BJ (cell line): ENCODE measurements at places on chromosomes 5 and 9.

DNA sequence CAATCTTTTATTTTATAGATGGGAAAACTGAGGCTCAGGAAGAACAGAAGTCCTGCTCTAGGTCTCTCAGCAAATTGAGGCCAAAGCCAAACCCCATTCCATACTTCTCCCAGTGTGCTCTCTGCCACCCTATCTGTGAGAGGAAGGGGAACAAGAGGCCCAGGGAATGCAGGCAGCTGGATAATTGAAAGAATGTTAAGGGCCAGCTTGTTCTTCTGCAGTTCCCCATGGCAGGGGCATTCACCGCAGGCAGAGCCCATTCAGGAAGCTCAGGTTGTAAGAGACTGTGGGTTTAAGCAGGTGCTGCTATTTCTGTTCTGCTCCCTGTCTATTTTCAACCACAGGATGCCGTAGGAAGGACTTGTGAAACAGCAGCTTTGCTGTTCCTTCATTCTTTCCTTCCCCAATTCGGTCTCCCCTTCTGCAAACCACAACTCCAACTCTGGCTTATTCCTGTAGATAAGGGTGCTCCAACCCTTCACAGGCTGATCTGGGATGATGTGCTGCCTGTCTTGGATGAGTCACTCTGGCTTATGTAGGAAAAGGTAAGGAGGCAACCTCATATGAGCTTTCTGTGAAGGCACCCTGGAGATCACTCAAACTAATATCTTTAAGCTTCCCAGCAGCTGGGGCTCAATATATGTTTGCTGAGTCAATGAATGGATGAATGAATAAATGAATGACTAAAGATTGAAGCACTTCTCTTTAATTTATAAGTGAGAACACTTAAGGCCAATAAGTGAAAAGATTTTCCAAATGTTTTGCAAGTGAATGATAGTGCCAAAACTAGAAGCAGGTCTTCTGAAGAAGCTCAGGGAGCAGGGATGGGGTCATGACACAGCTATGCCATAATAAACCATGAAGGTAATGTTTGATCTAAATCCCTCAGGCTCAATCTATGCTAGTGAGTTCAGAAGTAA lies 377.6 kb downstream of the BRINP1 start:
- no peak for DNase-seq

DNA sequence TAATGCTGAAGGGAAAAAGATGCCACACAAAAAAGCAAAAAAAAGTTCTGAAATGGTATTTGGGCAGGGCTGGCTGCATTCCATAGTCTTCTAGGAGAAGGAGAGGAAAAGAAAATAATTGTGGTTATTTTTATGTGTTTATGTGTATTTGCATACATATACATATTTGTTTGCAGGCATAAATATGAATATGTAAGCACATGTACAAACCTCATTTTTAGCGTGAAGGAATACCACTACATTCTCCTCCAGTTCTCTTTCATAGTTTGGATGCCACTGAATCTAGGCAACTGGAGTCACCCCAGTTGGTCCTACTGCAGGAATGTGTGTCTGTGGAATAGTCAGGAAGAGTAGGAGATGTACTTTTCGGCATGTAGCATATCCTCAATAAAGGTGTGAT lies 181.1 kb downstream of the YTHDC2 start:
- no peak for DNase-seq

- DNase-seq = no peak
Measured at GRCh38 chr9:124941679-124942561, 1.0 kb upstream of the GOLGA1 start.

GRCh38 chr5:28281351-28281750 lies 1243.0 kb upstream of the CDH9 start:
- no peak for DNase-seq

DNA sequence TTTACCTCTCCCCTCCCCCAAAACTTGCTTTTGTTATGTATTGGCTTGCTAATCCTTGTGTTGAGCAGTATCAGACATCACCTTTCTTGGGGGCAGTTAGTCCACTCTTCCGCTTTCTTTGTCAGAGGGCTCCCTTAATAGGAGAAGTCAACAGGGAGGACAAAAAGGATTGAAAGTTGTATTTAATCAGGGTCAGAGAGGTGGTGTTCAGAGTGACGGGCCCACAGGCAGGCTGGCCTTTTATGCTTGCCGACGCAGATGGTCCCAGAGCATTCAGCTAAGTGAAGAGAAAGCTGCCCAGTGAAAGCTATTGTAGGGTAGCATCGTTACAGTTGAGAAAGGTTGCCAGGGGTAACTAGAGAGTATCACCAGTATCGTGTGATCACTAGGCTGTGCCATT lies 131.1 kb downstream of the ZCCHC7 start:
- no peak for DNase-seq

- no peak for DNase-seq
Measured at GRCh38 chr9:114431003-114431402, 43.2 kb upstream of the AKNA start.

DNA sequence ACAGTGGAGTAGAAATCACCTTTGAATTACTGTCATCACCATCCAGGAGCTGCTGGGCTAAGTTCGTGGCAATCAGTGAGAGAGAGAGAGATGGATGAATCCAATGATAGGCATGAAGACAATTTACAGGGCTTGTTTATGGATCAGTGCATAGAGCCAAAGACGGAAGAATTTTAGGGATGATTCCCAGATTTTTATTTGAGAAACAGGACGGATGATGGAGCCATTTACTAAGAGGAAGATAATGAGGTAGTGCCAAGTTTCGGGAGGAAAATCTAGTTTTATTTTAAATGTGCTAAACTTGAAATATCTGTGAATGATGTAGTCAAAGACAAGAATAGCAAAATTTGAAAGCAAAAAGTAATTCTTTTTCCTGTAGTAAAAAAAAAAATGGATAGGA lies 394.2 kb upstream of the PAPPA start:
- no peak for DNase-seq

DNA sequence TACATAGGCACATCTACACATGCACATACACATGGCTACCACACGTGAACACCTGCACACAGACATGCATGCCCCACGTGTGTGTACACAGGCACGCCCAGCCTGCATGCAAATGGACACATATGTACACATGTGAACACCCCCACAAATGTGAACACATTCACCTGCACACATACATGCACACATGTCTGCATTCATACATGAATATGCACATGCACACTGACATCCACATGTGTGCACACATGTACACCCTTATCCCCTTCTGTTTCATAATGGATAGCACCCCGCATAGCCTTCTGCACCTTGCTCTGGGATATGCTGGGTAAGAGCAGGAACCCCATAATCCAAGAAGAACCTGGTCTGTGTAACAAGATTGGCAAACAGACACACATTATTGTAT lies 66.2 kb downstream of the WNK2 start:
- no peak for DNase-seq

GRCh38 chr5:178791976-178792375 lies 61.5 kb upstream of the ZNF354A start:
- DNase-seq = no peak

GRCh38 chr5:156149213-156149612 lies 177.8 kb upstream of the SGCD start:
- no peak for DNase-seq

GRCh38 chr9:110650991-110651411 lies 17.6 kb upstream of the MUSK start:
- peak; percentile 99 for DNase-seq

GRCh38 chr9:121365564-121365963 lies 4.5 kb downstream of the STOM start:
- no peak for DNase-seq

GRCh38 chr5:109929911-109930310 lies 240.2 kb downstream of the MAN2A1 start:
- no peak for DNase-seq

GRCh38 chr9:89009546-89009840 lies 18.2 kb downstream of the S1PR3 start:
- DNase-seq = no peak

GRCh38 chr5:30997681-30998080 lies 195.8 kb upstream of the CDH6 start:
- no peak for DNase-seq

GRCh38 chr5:72467461-72467860 lies 39.7 kb downstream of the ZNF366 start:
- DNase-seq = no peak

GRCh38 chr9:137070201-137070905 lies at the start of gene SAPCD2:
Gene SAPCD2, minus strand, starts transcription at chr9:137070557. Its CDS starts 97 bp downstream, at chr9:137070460.
- DNase-seq = no peak

DNA sequence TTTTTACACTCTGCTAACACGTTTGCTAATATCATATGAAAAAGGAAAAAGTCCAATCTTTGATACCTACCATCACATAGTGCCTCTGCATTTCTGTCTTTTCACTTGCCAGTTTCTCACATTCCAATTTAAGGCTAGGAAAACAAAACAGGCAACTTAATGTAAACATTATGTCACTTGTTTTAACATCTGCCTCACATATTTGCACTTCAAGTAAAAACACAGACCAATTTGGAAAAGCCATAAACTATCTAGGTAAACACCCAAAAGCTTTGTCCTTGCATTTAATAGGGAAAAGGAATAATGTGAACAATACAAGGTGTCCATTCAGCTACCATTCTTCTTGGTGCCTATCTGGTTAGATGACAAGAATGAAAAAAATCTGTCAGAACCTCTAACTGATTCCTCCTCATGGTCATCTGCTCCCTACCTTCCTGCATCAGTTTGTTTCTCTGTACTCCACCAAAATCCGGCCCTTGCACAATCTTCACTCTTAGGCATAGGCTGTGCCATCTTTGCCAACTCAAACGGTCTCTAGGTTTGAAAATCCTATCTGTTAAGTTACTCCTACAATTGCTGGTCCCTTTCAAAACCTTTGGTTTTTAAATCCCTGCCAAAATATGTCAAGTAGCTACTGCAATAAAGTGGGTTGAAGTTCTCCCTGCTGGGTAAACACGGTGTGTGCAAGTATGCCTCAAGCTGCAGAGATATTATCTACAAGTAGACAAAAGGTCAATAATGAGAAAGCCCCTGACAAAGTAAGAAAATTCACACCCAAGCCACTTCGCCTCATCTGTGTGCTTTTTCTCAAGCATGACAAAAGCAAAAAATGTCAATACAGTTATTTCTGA lies 3.4 kb downstream of the TLE1 start:
- no peak for DNase-seq

- no peak for DNase-seq
Measured at GRCh38 chr9:109981091-109981490, 201.1 kb downstream of the PALM2AKAP2 start.

DNA sequence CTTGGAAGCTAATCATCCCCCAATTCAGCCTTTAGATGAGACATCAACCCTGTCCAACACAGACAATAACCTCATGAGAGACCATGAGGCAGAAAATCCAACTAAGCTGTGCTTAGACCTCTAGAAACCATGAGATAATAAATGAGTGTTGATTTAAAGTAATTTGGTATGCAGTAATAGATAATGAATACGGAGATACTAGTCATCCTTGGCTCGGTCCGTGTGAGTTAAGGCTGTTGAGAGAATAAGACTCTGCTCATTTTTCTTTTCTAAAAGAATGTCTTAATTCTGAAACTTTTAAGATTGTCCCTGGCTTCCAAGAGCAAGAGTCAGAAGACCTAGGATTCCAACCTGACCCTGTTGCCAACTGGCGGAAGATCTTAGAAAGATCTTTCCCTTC lies 6.1 kb downstream of the TNC start:
- DNase-seq = no peak

- DNase-seq = no peak
Measured at GRCh38 chr5:96433066-96433447, at the start of gene PCSK1. Gene PCSK1, minus strand, starts transcription at chr5:96433248. Its CDS starts 206 bp downstream, at chr5:96433042.

- no peak for DNase-seq
Measured at GRCh38 chr9:127182901-127183746, 60.7 kb upstream of the ANGPTL2 start.

- DNase-seq = no peak
Measured at GRCh38 chr9:128057724-128058409, 9.3 kb downstream of the NAIF1 start.

DNA sequence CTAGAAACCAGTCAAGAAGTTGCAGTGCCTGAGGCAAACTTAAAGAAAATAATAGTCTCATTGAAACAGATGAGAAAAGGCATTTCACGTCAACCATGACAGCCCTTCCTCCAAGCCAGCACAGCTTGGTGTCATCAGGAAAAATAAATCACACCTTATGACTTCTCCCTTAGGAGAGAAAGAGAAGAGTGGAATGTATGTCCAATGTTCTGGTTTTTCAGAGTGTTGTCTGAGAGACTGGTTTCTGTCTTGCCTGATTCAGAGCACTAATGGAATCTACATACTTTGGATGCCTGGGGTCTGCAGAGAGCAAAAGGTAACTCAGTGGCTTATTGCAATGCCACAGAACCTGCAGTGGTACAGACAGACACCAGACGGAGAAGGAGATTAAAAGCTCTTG lies 105.5 kb upstream of the PDE4D start:
- peak; percentile 34 for DNase-seq

DNA sequence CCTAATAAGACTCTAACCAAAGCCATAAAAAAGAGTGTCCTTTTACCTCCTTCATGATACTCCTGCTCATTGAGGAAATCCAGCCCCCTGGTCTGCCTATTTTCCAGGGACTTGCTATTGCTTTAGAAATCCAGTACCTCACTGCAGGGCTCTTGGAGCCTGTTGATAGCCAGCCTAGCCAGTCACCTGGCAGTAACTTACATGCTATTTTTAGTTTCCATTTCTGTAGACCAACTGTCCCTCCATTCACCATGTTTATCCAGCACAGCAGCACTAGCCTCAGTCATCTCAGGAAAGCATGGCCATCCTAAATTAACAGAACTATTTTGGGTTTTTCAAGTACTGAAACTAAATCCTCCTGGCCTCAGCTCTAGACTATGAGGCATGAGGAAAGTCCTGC lies 91.5 kb upstream of the PHF24 start:
- no peak for DNase-seq

- no peak for DNase-seq
Measured at GRCh38 chr5:137995077-137995748, 37.7 kb downstream of the FAM13B start.

DNA sequence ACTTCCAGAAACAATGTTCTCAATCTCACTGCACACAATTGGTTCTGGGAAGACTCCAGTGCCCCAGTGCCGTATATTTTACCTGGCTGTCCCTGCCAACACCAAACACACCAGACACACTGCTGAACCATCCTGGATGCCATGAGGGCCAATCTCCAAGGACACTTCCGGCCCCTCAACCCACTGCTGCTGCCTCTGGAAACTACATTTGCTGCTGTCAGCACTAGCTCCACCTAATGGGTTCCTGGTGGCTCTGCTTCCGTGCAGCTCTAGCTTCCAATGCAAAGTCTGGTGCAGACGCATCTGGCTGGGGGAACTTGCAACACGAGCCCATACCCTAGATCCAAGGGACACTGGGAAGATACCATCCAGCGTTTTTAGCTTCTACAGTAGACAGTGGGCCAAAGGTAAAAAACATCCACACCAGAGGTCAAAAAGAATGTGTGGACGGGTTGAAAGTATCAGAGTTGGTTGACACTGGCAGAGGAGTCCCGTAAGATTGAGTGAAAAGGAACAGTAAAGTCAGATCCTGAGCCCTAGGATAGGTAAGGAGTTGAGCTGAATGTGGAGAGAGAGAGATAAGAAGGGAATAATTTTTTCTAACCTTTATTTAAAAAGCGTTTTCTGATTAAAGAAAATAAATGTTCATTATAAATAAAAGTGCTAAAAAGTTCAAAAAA lies 99.7 kb upstream of the KIF2A start:
- no peak for DNase-seq

GRCh38 chr5:167392240-167392639 lies 899.2 kb upstream of the WWC1 start:
- DNase-seq = no peak

- DNase-seq = no peak
Measured at GRCh38 chr5:132549576-132549975, 6.3 kb upstream of the IL5 start.
